H4 (cell line): ENCODE measurements at places on chromosomes 11 and 22. TPM values are rescaled to one million over a fixed set of nuclear protein-coding genes. Genes with fewer than 3 reads are reported as not detected.

Gene MPPED2
- total RNA-seq: 1.8 and 3.5 TPM in 2 replicates

- no peak for DNase-seq
These were observed 825 bp downstream of the SLC1A2 start for GRCh38 chr11:35418282-35419183.

Gene VPREB3
- not detected in 2 replicates for total RNA-seq

DNA sequence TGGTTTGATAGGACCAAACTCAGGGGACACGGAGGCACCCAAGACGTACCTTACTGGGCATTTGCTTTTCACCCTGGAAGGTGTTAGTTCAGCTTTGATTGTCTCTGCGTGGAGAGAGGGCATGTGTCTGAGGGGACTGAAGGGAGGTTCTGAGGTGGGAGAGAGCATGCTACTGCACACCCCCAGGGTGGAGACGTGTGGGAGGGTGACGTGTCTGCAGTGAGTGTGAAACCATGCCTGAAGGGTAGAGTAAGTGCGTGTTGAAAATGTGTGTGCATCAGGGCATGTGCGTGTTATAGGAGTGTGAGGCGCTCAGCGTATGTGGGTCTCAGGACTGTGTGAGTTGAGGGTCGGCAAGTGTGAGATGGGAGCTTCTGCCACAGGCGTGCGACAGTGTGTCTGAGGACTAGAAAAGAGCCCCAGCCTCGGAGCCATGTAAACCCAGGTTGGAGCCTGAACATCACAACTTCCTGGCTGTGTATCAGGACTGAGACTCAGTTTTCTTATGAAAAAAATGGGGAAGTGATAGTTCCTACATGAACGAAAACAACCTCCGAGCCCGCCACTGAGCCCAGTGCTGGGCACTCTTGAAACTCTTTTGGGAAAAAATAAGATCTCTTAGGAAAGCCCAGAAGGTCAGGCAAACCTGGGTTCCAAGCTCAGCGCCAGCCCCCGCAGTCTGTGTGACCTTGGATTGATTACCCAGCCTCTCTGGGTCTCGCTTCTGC is 11.8 kb upstream of the KCNJ11 start:
- no peak for DNase-seq

- DNase-seq: no peak
These were observed 165.4 kb downstream of the AASDHPPT start for GRCh38 chr11:106242718-106243415.
